ENCODE measurements at places on chromosomes 4 and X. TPM values are rescaled to one million over a fixed set of nuclear protein-coding genes. Genes with fewer than 3 reads are reported as not detected.

CLIC2 gene
- 0.20 TPM for total RNA-seq

GRCh38 chr4:136571315-136571714 lies 961.0 kb downstream of the PCDH18 start:
- H3K27me3 ChIP-seq, result no peaks in the 10 kb centered on the region
- H3K4me1 ChIP-seq, result peaks cover 6% of the 10 kb centered on the region
- H3K27ac ChIP-seq, result no peak overlapping the region

H2AZ1 gene
- 447 TPM for total RNA-seq

DNA sequence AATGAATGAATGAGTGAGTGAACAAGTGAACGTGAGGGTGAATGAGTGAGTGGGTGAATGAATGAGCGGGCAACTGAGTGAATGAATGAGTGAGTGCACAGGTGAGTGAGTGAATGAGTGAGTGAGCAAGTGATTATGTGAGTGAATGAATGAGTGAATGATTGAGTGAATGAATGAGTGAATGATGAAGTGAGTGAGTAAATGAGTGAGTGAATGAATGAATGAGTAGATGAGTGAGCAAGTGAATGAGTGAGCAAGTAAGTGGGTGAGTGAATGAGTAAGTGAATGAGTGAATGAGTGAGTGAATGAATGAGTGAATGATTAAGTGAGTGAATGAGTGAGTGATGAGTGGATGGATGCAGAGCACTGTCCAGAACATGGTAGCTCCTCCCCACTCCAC lies 205.8 kb downstream of the STK32B start:
- H3K4me3 ChIP-seq, result no peak overlapping the region
- no peaks in the 10 kb centered on the region for H3K4me1 ChIP-seq
- H3K27ac ChIP-seq, result no peak overlapping the region

SSR4 gene
- total RNA-seq, result 281 TPM

- H3K4me3 ChIP-seq, result no peak overlapping the region
- H3K27me3 ChIP-seq, result peaks cover 4% of the 10 kb centered on the region
- no peak overlapping the region for H3K27ac ChIP-seq
- H3K36me3 ChIP-seq, result no peaks in the 10 kb centered on the region
Measured at GRCh38 chr4:145440292-145441007, 41.2 kb upstream of the SMAD1 start.

ART3 gene
- total RNA-seq, result 0.47 TPM

DNA sequence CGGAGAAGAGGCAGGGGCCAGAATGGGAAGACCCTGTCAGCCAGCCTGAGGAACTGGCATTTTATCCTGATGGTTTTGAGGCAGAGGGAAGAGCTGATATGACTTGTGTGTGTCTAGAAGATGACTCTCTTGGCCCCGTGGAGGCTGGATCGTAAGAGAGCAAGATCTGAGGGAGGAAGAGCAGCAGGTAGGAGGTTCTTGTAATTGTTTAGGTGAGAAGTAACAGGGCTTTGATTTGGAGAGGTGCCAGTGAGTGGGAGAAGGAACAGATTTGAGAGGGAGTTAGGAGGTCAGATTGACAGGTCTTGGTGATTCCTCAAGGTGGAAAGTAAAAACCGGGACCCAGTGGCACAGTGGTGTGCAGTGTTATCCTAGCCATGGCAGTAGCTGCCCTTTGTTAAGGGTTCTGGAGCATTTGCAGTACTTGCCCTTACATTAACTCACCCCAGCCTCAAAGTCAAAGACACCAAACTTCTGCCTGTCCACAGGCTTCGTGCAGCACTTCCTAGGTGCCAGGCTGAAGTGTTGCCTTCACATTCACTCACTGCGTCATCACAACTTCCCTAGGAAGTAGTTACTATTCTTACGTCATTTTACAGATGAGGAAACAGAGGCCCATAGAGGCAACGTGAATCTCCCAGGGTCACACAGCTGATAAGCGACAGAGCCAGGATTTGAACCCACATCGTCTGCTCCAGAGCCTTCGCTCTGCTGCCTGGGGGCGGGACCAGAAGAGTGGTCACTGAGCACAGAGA lies 23.7 kb downstream of the RTL5 start:
- peaks cover 33% of the 10 kb centered on the region for H3K27me3 ChIP-seq
- H3K27ac ChIP-seq, result no peak overlapping the region
- H3K4me1 ChIP-seq, result peaks cover 16% of the 10 kb centered on the region
- H3K36me3 ChIP-seq, result peaks cover 1% of the 10 kb centered on the region
- no peak overlapping the region for H3K4me3 ChIP-seq

DNA sequence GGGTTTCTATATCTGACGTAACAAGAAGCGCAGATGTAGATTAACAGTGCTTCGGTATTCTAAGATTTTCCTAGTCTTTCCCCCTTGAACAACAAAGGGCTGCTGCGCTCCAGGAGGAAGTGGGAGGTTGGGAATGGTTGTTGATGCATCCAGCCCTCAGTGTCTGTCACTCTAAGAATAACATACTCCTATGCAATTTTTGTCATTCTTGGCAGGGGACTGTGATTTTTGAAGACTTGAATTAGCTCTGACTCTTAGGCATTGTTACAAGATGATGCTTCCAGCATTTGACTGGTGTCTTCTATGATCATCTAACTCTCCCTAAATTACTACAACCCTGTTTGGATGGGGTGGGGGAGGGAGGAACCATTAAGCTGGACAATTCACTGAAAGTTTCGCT lies 394.2 kb downstream of the ARHGAP24 start:
- no peak overlapping the region for H3K27ac ChIP-seq
- no peaks in the 10 kb centered on the region for H3K27me3 ChIP-seq
- no peaks in the 10 kb centered on the region for H3K36me3 ChIP-seq

KLB gene
- not detected for total RNA-seq

GRCh38 chrX:31993637-31994036 lies 921.8 kb upstream of the FTHL17 start:
- H3K27ac ChIP-seq, result no peak overlapping the region
- no peaks in the 10 kb centered on the region for H3K27me3 ChIP-seq
- no peaks in the 10 kb centered on the region for H3K36me3 ChIP-seq
- H3K4me1 ChIP-seq, result no peaks in the 10 kb centered on the region
- DNase-seq, result no peak
- H3K4me3 ChIP-seq, result no peak overlapping the region

OTUD6A gene
- not detected for total RNA-seq

DNA sequence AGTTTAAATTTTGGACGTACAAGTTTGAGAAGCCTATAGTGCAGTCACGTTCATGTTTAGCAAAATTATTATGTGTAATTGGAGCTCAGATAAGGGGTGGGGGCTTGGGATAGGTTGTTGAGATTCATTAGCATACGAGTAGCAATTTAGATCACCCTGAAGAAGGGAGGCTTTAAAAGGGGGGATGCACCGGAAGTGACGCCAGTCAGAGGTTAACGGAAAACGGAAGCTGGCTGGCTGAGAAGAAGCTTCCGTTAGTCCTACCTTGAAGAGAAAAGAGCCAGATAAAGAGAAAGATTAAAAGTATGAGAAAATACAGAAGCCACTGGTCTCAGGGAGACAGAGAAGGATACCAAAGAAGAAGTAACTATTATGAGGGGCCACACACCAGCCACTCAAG lies 1.1 kb upstream of the NXT2 start:
- peak overlapping the region; percentile 40 for H3K27ac ChIP-seq
- H3K4me3 ChIP-seq, result peak overlapping the region; percentile 28
- H3K36me3 ChIP-seq, result no peaks in the 10 kb centered on the region
- peaks cover 2% of the 10 kb centered on the region for H3K27me3 ChIP-seq

ELF4 gene
- 26.1 TPM for total RNA-seq

DNA sequence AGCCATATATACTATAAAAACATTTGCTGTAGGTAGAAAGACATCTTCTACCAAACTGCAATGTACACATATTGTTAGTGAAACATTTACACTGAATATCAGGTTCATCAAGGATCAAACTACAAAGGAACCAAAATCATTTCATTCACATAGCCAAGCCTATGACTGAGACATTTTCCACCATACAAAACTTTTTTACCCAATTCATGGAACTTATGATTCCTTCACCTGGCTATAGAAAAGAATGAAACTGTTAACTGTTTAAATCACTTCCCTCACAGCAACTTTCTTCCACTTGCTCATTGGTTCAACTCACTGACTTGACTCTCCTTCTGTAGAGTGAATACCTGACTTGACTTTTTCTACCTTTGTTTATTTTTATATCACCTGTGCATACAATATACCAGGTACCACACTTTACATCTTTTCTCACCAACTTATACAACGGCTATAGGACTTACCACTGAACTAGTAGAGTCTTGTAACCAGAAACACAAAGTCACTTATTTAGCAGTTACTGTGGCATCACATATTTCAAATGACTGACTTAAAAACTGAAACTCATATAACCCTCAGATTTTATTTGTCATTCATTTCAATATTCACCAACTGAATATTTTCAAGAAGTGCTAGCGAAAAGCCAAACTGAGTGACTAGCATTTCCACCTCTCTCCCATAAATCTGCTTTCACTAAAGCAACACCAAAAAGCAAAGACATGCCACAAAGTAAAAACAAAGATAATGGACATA lies 30.9 kb downstream of the CAMK2D start:
- peaks cover 77% of the 10 kb centered on the region for H3K4me1 ChIP-seq
- no peaks in the 10 kb centered on the region for H3K27me3 ChIP-seq
- peak overlapping the region; percentile 37 for H3K27ac ChIP-seq
- H3K36me3 ChIP-seq, result peaks cover 35% of the 10 kb centered on the region

GRCh38 chr4:128241425-128241913 lies 46.1 kb downstream of the PGRMC2 start:
- no peaks in the 10 kb centered on the region for H3K36me3 ChIP-seq
- H3K4me3 ChIP-seq, result no peak overlapping the region
- H3K27ac ChIP-seq, result no peak overlapping the region
- peaks cover 3% of the 10 kb centered on the region for H3K27me3 ChIP-seq

ESX1 gene
- total RNA-seq, result not detected

- no peak overlapping the region for H3K27ac ChIP-seq
- H3K27me3 ChIP-seq, result no peaks in the 10 kb centered on the region
- H3K4me1 ChIP-seq, result no peaks in the 10 kb centered on the region
- no peak overlapping the region for H3K4me3 ChIP-seq
- H3K36me3 ChIP-seq, result no peaks in the 10 kb centered on the region
Measured at GRCh38 chr4:149489321-149489720, 326.3 kb downstream of the IQCM start.

DNA sequence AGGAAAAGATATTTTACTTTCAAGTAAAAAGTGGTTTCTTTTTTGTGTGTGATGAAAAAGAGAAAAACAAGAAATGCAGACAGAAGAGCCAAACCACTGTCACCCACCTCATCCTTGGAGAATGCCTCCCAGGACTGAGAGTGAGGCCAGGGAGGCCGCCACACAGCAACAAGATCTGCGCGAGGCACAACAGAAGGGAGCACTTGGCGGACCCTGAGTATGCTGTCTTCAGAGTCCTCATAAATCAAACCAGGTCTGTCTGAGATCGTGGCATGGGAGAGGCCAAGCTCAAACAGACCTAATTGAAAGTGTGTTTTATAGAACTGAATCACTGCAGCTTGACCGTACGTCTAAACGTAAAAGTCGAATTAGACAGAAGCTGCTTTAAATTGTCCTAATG lies 134.3 kb upstream of the VCX2 start:
- H3K27ac ChIP-seq, result no peak overlapping the region
- H3K4me3 ChIP-seq, result no peak overlapping the region
- H3K36me3 ChIP-seq, result no peaks in the 10 kb centered on the region
- DNase-seq, result no peak
- H3K4me1 ChIP-seq, result no peaks in the 10 kb centered on the region
- H3K27me3 ChIP-seq, result no peaks in the 10 kb centered on the region

- H3K27me3 ChIP-seq, result peaks cover 4% of the 10 kb centered on the region
- H3K4me1 ChIP-seq, result peaks cover 5% of the 10 kb centered on the region
- H3K27ac ChIP-seq, result no peak overlapping the region
Measured at GRCh38 chr4:157977086-157977485, 195.7 kb downstream of the GASK1B start.

DNA sequence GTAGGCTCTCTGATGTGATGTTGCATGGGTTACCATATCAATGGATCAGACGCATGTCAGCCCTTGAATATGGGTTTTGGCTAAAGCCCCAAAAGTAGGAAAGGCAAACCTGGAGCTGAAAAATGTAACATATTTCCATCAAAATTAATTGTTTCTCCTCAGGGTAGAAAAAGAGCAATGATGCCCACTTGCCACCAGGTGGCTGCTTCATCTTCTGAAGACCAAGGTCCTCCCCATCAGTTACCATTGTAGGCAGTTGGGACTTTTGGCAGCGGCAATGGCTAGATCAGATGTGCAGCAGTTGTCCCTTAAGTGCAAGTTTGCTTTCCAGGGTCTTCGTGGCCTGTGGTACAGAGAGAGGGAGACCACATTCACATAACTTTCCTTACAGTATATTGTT lies 118.2 kb downstream of the NAF1 start:
- no peak overlapping the region for H3K4me3 ChIP-seq
- no peaks in the 10 kb centered on the region for H3K36me3 ChIP-seq
- H3K4me1 ChIP-seq, result no peaks in the 10 kb centered on the region
- no peak for DNase-seq
- no peaks in the 10 kb centered on the region for H3K27me3 ChIP-seq

APLN gene
- total RNA-seq, result 0.26 TPM

NFKB1 gene
- 145 TPM for total RNA-seq

PAGE4 gene
- total RNA-seq, result not detected

DNA sequence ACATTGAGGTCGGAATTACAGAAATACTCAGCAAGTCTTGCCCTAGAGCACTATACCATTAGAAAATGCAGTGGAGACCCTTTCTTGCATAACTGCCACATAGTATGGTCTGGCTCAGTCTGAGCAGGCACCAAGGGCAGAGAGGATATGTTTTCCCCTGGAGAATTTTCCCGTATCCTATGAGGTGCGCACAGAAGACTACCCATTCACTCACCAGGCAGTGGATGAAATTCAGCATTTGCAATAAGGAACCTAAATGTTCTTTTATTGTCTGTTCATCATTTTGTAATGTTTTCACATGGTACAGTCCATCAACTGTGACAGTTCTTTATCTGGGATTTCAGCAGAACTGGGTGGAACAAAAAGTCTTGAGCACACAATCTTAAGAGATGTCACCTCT lies 15.5 kb downstream of the JADE3 start:
- no peaks in the 10 kb centered on the region for H3K36me3 ChIP-seq
- H3K4me1 ChIP-seq, result no peaks in the 10 kb centered on the region
- H3K27me3 ChIP-seq, result peaks cover 2% of the 10 kb centered on the region
- no peak overlapping the region for H3K4me3 ChIP-seq
- no peak overlapping the region for H3K27ac ChIP-seq
- DNase-seq, result no peak

DNA sequence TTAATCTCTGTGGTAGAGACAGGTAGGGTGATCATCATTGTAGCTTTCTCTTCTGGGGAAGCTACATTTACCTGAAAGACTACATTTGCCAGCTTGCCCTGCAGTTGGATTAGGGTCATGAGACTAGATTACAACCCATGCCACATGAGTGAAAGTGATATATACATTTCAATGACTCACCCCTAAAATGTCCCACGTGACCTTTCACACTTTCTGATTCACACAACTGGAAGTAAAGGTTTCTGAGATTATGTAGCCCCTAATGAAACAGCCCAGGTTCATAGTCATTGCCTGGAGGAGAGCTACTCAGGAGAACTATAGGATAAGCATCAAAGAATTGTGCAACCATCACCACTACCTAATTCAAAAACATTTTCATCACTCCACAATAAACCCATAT lies 17.8 kb downstream of the PDCL2 start:
- no peak for DNase-seq
- peaks cover 2% of the 10 kb centered on the region for H3K36me3 ChIP-seq
- H3K27ac ChIP-seq, result no peak overlapping the region
- peaks cover 5% of the 10 kb centered on the region for H3K27me3 ChIP-seq
- H3K4me1 ChIP-seq, result no peaks in the 10 kb centered on the region

- no peak for DNase-seq
- H3K27ac ChIP-seq, result no peak overlapping the region
- H3K36me3 ChIP-seq, result peaks cover 10% of the 10 kb centered on the region
- H3K4me1 ChIP-seq, result peaks cover 29% of the 10 kb centered on the region
Measured at GRCh38 chrX:42106556-42106955, 183.2 kb upstream of the CASK start.

PCYT1B gene
- not detected for total RNA-seq

Measured in activated T-helper 1 cell treated with anti-CD3 and anti-CD28 coated beads, Interleukin-12 subunit alpha, Interleukin-12 subunit beta, Interleukin-2, Interleukin-4 antibody, amounts not matched to agents 30 ng/mL and 10 ng/mL and 1 ng/mL, durations not matched to agents 14 hours and 24 hours and 36 hours (primary cell).